ENCODE measurements at places on chromosomes 13 and 19.

DNA sequence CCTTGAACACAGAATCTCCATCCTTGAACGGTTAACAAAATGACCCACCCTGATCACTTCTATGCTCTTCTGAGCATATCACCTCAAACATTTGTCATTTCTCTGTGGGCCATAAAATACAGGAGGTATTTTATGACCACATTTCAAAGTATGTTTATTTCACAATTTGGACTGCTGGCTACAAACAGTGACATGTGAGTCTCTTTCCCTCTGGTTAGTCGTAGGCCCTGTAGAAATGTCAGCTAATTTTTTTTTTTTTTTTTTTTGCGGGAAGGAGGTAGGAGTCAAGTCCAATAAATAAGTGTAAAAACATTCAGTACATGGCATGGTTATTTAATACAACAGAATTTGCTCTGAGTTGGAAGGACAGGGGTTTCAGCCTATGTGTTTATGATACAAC, 70.7 kb downstream of the FOXO1 start:
- no peak for DNase-seq

- no peak for DNase-seq
These were observed 743 bp downstream of the ACTL9 start for GRCh38 chr19:8697671-8698432.

- no peak for DNase-seq
These were observed 4.5 kb downstream of the CCNA1 start for GRCh38 chr13:36436811-36437210.

GRCh38 chr19:3580156-3580934, 4.9 kb upstream of the GIPC3 start:
- DNase-seq = no peak

DNA sequence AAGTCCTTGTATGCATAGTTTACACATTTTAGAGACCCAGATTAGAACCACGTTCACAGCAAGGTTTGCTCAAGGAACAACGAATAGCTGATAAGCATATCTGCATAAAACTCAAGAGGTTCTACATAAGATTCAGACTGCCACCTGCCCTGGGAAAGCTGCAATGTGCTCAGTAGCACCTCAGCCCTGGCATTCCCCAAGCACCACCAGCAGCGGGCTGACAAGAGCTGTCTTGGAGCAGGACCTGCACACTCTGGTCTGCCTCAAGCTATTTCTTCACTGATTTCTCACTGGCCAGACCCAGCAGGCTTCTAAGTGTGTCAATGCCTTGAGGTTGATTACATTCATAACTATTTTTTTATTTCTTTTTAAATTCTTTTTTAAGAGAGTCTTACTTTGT, 65.8 kb upstream of the UQCRFS1 start:
- DNase-seq = no peak

- no peak for DNase-seq
These were observed 31.1 kb downstream of the SLC7A1 start for GRCh38 chr13:29564373-29564772.

GRCh38 chr19:18915639-18916038, 3.5 kb downstream of the COPE start:
- DNase-seq = no peak

GRCh38 chr13:77740097-77740735, 42.7 kb downstream of the SLAIN1 start:
- no peak for DNase-seq

GRCh38 chr19:42143341-42144234, 11.3 kb upstream of the POU2F2 start:
- DNase-seq = no peak
